H9 (cell line): ENCODE measurements at places on chromosomes 7 and 10.

- DNase-seq = no peak
Observed at GRCh38 chr10:90968328-90969081, 47.6 kb upstream of the ANKRD1 start.

DNA sequence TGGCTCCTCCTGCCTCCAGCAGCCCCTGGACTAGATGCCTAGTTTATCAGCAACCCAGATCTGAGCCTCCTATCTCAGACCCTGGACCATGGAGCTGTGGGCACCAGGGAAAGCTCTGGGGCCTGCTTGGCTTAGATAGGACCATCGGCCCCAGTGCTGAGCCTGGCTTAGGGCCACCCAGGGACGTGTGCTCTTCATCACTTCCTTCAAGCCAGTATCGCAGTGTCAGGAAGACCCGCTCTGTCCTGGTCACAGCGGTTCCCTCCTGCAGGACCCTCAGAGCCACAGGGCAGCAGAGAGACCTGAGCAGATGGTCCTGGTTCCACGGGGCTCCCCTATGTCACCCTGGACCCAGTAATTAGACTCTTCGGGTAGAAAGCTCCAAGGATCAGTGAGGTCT, 105.7 kb upstream of the FAM20C start:
- DNase-seq = no peak

DNA sequence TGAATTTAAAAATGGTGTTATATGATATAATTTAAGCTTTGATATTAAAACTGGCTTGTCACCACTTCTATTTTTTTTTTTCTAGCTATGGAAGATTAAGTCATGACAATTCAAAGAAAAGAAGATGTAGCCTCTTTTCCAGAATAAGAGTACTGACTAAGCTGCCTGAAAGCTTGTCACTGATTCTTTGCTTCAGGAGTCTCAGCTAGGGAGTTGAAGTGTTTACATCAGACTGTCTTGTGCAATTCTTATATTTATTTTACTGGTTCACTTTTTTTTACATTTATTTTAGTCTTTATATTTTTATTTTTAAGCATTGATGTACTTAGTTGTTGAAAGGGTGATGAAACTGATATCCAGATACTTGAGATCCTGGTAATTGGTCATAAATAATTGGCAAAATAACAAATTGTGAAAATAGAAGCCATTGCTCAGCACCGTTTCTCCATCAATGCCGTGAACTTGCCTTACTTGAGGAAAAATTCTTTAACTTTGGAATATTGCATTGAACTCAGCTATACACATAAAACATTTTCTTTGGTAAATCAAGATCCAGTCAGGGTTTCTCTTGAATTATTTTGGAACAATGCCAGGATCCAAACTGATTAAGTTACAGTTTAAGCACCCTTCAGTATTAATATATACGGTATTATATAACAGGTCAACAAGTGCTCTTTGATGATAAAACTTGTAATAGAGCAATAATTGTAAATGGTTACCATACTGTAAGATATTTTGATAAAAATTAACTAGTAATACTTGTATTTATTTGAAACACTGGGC, 156.4 kb downstream of the PHTF2 start:
- no peak for DNase-seq

- DNase-seq = no peak
Observed at GRCh38 chr10:63416376-63416775, 49.4 kb downstream of the JMJD1C start.

GRCh38 chr7:13312307-13312706, 624.9 kb downstream of the ARL4A start:
- no peak for DNase-seq

GRCh38 chr10:123970207-123970926, 78.8 kb upstream of the CPXM2 start:
- DNase-seq = peak; percentile 59

GRCh38 chr7:116565981-116566380, 41.1 kb downstream of the CAV1 start:
- no peak for DNase-seq

DNA sequence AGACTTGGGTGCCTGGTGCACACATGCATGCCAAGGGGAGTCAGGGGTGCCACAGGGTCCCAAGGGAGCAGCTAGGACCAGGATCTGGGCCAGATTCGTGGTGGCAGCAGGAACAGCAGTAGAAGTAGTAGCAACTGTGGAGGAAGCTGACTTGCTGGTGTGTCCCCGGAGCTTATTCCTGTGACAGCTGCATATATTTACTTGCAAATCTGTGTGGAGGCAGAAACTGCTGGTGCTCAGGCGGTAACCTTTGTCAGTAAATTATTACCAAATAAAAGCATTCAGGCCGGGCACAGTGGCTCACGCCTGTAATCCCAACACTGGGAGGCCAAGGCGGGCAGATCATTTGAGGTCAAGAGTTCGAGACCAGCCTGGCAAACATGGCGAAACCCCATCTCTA, 67.4 kb upstream of the RAB18 start:
- no peak for DNase-seq

- DNase-seq = no peak
Observed at GRCh38 chr10:105837951-105838350, 1196.9 kb downstream of the SORCS3 start.

- DNase-seq = no peak
Observed at GRCh38 chr10:17256627-17257026, 28.6 kb downstream of the VIM start.

DNA sequence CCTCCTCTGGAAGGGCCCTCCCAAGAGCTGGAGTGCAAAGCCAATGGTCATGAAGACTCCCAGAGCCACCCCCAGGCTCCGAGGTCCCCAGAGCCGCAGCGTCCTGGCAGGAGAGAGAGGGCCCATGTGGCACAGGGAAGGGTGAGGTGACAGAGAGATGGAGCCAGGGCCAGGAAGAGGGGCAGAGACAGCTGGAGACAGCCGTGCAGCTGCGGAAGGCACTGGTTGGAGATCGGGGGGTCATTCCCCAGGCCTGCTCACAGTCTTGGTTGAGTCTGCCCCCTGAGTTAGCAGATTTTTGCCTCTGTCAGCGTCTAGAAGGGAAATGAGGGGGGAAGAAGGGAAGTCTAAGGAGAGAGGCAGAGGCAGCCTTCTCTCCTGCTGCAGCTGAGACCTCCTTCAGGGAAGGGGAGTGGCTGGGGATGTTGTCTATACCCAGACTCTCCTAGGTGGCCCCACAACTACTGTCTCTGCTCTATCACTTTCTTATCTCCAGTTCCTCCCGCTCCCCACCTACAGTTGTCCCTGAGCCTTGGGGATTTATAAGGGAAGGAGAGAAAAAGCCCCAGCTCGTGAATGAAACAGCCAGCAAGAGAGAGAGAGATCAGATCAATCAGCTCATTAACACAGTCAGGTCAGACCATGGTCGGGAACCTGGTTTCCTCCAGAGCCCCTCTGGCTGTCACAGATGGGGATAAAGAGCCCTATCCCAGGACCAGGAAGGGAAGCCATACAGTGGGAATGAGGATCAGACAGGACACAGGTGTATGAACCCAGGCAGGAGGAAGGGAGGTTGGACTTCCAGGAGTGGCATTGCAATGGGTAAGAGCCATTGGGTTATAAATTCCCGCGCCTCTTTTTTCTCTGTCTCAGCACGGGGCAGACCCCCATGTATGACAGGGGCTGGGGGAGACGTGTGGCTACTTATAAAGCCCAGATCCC, 1.2 kb downstream of the GAL3ST4 start:
- no peak for DNase-seq

- no peak for DNase-seq
Observed at GRCh38 chr10:1409392-1409791, 327.9 kb downstream of the ADARB2 start.

GRCh38 chr10:7102557-7103349, 308.1 kb downstream of the SFMBT2 start:
- DNase-seq = no peak
